ENCODE measurements at places on chromosomes 3 and 15. TPM values are rescaled to one million over a fixed set of nuclear protein-coding genes. Genes with fewer than 3 reads are reported as not detected.

DNA sequence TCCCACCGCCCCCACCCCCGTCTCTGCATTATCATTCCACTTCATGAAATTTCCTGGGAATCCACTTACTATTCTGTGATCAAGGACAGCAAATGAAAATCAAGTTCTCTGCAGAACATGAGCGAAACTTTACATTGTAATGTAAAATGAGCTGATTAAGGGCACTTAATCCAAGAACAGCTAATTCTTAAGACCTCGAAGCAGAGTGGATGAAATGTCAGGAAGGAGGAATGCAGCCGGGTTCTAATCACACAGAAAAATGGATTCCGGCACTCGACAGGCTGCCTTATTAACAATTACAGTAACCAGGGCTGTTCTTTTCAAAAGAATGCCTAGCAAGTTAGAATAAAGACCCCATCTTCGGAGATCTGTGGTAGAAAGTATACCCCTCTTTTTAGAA is 57.5 kb downstream of the RFTN1 start:
- no peaks in the 10 kb centered on the region for H3K4me1 ChIP-seq
- no peaks in the 10 kb centered on the region for H3K36me3 ChIP-seq
- no peaks in the 10 kb centered on the region for H3K27me3 ChIP-seq
- H3K4me3 ChIP-seq, result no peak overlapping the region
- no peak overlapping the region for H3K27ac ChIP-seq

DNA sequence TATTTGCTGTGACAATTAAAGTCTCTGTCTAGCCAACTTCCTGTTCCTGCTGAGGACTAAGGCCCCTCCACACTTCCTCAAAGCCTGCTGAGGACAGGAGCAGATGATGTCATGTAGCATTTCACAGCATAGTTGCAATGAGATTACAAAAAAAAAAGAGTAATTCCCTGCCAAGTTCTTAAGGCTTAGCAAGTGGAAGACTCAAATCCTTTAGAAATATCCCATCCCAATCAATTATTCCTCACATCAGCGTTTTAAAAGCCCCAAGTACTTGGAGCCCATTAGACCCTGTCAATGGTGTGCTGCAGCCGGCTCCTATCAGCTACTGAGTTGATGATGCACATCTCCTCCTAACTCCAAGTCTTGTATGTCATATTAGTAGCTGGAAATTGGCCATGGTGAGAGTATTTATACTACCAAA is 51.7 kb downstream of the TRANK1 start:
- no peak overlapping the region for H3K27ac ChIP-seq
- H3K36me3 ChIP-seq, result no peaks in the 10 kb centered on the region
- DNase-seq, result peak; percentile 84
- no peak overlapping the region for H3K4me3 ChIP-seq

The GJD2 gene
- not detected for total RNA-seq

DNA sequence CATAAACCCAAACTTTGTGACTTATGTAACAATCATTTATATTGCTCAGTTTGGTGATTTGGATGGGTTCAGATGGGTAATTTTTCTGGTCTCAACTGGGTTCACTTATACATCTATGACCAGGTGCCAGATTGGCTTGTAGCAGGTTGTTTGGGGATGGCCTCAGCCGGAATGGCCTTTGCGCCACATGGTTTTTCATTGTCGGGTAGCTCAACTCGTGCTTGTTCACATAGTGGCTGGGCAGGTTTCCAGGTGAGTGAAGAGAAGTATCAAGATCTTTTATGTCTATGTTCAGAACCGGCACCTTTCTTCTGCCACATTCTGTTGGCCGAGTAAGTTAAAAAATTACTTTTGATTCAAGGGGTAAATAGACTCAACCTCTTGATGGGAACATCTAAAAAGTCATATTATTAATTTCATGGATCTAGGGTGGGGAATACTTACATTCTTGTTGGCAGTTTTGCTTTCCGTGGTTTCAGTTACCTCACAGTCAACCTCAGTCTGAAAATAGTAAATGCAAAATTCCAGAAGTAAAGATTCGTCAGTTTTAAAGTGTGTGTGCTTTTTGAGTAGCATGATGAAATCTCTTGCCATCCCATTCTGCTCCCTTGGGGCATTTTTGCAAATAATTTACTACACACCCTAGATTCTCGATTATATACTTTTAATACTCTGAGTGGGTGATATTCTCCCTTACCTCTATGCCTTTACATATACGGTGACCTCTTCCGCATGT is 745.7 kb upstream of the CCDC54 start:
- DNase-seq, result no peak
- no peaks in the 10 kb centered on the region for H3K27me3 ChIP-seq
- H3K4me1 ChIP-seq, result no peaks in the 10 kb centered on the region
- H3K36me3 ChIP-seq, result no peaks in the 10 kb centered on the region

DNA sequence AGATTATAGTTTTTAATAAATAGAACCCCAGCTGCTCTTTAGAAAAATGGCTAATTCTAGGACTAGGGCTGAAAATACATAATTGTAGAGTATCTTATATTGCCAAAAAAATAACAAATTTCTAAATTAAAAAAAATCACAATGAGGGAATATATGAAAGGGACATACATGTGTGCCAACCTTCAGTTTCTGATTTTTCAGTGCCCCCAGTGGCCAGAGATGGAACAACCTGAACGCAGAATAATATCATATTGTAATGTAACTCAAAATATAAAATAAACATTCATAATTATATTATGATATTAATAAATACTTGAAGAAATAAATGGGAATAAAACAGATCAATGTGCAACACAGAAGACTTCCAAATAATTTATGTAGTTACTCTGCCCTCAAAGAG is 460.5 kb downstream of the ZNF385D start:
- H3K4me1 ChIP-seq, result no peaks in the 10 kb centered on the region
- no peak overlapping the region for H3K27ac ChIP-seq
- no peaks in the 10 kb centered on the region for H3K27me3 ChIP-seq
- DNase-seq, result no peak
- H3K4me3 ChIP-seq, result no peak overlapping the region

The TMCO5A gene
- total RNA-seq, result not detected

- H3K4me1 ChIP-seq, result no peaks in the 10 kb centered on the region
- no peak overlapping the region for H3K27ac ChIP-seq
- no peak overlapping the region for H3K4me3 ChIP-seq
- no peak for DNase-seq
These were observed 10.4 kb upstream of the ABHD17C start for GRCh38 chr15:80684697-80685096.

DNA sequence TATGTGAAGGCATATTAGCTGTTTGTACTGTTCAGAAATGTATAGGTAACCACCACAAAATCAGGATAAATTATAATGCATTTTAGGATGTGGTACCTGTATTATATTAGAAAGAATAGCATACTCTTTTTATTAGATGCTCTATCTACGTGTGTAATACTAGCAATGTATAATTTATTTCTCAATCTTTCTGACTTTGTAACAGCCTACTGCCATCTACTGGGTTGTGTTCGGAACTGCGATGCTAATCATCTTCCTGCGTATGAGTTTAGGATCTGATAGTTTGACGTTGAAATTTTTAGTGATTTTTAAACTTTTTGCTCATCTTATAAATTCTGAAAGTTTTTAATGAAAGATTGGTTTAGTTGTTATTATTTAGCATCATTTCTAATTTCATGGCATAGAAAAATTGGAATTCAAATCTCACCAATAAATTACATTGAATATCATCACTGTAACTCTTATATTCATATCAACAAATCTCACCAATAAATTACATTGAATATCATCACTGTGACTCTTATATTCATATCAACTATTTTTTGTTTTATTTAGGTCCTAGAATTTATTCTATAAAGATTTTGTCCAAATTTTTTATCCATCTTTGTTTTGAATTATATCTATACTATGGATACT is 322.7 kb upstream of the ZNF717 start:
- H3K27ac ChIP-seq, result no peak overlapping the region
- H3K4me1 ChIP-seq, result no peaks in the 10 kb centered on the region
- no peaks in the 10 kb centered on the region for H3K36me3 ChIP-seq
- H3K4me3 ChIP-seq, result no peak overlapping the region
- no peaks in the 10 kb centered on the region for H3K27me3 ChIP-seq

The SI gene
- not detected for total RNA-seq

- no peak overlapping the region for H3K4me3 ChIP-seq
- H3K27ac ChIP-seq, result no peak overlapping the region
- no peaks in the 10 kb centered on the region for H3K4me1 ChIP-seq
- no peak for DNase-seq
- H3K27me3 ChIP-seq, result no peaks in the 10 kb centered on the region
These were observed 63.3 kb downstream of the IL1RAP start for GRCh38 chr3:190577225-190577624.

GRCh38 chr3:104906001-104906639 is 460.6 kb upstream of the ALCAM start:
- DNase-seq, result no peak
- H3K27me3 ChIP-seq, result no peaks in the 10 kb centered on the region
- H3K4me3 ChIP-seq, result no peak overlapping the region
- no peaks in the 10 kb centered on the region for H3K36me3 ChIP-seq
- H3K27ac ChIP-seq, result no peak overlapping the region

GRCh38 chr15:88385078-88385700 is 82.0 kb downstream of the MRPL46 start:
- no peaks in the 10 kb centered on the region for H3K36me3 ChIP-seq
- H3K4me1 ChIP-seq, result no peaks in the 10 kb centered on the region
- H3K27ac ChIP-seq, result no peak overlapping the region

- H3K4me1 ChIP-seq, result no peaks in the 10 kb centered on the region
- no peaks in the 10 kb centered on the region for H3K27me3 ChIP-seq
- H3K4me3 ChIP-seq, result no peak overlapping the region
- no peak overlapping the region for H3K27ac ChIP-seq
- H3K36me3 ChIP-seq, result peaks cover 10% of the 10 kb centered on the region
These were observed 102.1 kb downstream of the DUT start for GRCh38 chr15:48433226-48433886.

DNA sequence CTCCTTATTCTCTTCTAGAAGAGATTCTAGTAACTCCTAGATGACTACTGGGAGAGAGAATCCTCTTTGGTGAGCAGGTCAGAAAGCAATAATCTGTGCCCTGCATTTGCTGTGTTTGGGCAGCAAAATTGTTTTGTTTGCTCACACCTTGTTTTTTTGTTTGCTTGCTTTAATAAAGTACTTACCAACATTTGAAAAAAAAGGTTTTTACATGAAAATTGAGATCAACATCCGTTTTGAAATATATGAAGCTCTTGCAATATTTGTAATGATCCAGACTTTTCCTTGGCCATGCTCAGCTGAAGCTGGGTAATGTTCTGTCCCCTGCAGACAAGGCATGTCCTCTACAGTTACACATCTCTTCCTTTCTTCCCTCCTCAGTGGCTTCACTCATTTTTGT is 62.2 kb downstream of the DIPK2A start:
- DNase-seq, result no peak
- H3K36me3 ChIP-seq, result no peaks in the 10 kb centered on the region
- H3K27ac ChIP-seq, result no peak overlapping the region
- H3K4me3 ChIP-seq, result no peak overlapping the region

DNA sequence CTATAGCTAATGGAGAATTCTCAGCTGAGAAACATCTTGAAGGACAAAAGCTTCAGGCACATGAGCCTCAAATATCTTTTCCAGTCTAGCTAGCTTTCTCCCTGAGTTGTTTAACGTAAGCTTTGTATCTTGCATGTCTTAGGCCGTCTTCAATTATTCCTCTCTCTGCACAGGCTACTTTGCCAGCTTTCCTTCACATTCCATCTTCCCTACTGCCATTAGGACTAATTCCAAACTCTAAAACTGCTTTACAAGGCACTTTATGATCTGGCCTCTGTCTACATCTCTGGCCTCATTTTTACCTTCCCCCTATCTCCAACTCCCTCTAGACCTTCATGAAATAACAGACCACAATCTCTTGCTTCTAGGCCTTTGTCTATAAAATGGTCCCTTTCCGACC is 171.4 kb downstream of the GREM1 start:
- no peak overlapping the region for H3K27ac ChIP-seq
- no peaks in the 10 kb centered on the region for H3K4me1 ChIP-seq
- H3K36me3 ChIP-seq, result no peaks in the 10 kb centered on the region
- no peak for DNase-seq
- H3K4me3 ChIP-seq, result no peak overlapping the region

The SATB1 gene
- 22.2 TPM for total RNA-seq

GRCh38 chr3:160870327-160870726 is 114.3 kb downstream of the PPM1L start:
- no peak overlapping the region for H3K27ac ChIP-seq
- no peaks in the 10 kb centered on the region for H3K36me3 ChIP-seq
- DNase-seq, result peak; percentile 51

- no peak overlapping the region for H3K27ac ChIP-seq
- no peaks in the 10 kb centered on the region for H3K27me3 ChIP-seq
- peak; percentile 77 for DNase-seq
- no peak overlapping the region for H3K4me3 ChIP-seq
- H3K36me3 ChIP-seq, result no peaks in the 10 kb centered on the region
- H3K4me1 ChIP-seq, result no peaks in the 10 kb centered on the region
These were observed 84.2 kb upstream of the SLC4A7 start for GRCh38 chr3:27568393-27568792.

DNA sequence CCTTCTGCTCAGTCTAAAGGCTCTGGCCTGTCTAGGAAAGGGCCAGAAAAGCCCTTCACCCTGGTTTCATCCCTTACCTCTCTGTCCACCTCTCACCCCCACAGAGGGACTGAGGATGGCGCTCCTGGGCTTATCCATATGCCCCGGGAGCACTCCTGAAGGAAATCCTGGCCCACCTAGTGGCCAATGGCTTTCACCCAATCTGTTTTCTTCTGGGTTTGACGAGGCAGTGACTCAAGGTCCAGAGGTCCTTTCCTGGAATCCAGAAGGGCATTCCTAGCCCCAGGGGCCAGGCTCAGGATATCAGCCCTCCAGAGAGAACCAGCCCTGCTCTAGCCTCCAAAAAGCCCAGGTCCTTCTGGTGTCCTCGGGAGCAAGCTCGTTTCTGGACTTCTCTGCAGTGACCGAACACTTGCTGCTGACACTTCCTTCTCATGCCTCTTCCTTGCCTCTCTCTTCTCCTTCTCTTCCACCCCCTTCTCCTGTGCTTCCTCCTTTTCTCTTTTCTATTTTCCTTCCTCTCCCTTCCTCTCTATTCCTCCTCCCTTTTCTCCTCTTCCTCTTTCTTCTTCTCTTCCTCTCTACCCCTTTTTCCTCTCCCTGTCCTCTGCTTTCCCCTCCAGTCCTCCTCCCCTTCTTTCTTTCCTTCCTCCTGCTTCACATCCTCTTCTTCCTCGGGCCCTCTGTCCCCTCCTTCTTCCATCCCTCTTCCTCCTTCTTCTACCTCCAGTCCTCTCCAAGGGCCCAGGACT is 59.6 kb downstream of the RHCG start:
- no peaks in the 10 kb centered on the region for H3K4me1 ChIP-seq
- no peaks in the 10 kb centered on the region for H3K36me3 ChIP-seq
- no peak overlapping the region for H3K27ac ChIP-seq
- H3K4me3 ChIP-seq, result no peak overlapping the region
- H3K27me3 ChIP-seq, result no peaks in the 10 kb centered on the region

The HHLA2 gene
- total RNA-seq, result 5.1 TPM

GRCh38 chr3:171548917-171549316 is 88.7 kb upstream of the TNIK start:
- DNase-seq, result peak; percentile 34
- no peaks in the 10 kb centered on the region for H3K27me3 ChIP-seq
- H3K4me1 ChIP-seq, result no peaks in the 10 kb centered on the region
- H3K27ac ChIP-seq, result no peak overlapping the region
- no peaks in the 10 kb centered on the region for H3K36me3 ChIP-seq

The RPL35A gene
- 721 TPM for total RNA-seq

The PYDC2 gene
- total RNA-seq, result not detected

The SERPINI1 gene
- total RNA-seq, result 9.5 TPM

The AADACL2 gene
- not detected for total RNA-seq

Measured in kidney (tissue), 22 donors.